ENCODE measurements at places on chromosomes 2 and 18.

- no peaks in the 10 kb centered on the region for H3K27me3 ChIP-seq
- no peak overlapping the region for H3K4me3 ChIP-seq
- H3K27ac ChIP-seq, result no peak overlapping the region
- DNase-seq, result no peak
Observed at GRCh38 chr2:9780368-9781130, 62.7 kb upstream of the TAF1B start.

GRCh38 chr18:80246445-80247392, 595 bp downstream of the PARD6G start:
- H3K4me3 ChIP-seq, result no peak overlapping the region
- H3K27ac ChIP-seq, result no peak overlapping the region
- no peak for DNase-seq

GRCh38 chr18:69787825-69788547, 159.7 kb downstream of the CD226 start:
- DNase-seq, result no peak
- H3K4me1 ChIP-seq, result no peaks in the 10 kb centered on the region
- no peak overlapping the region for H3K4me3 ChIP-seq
- H3K27ac ChIP-seq, result no peak overlapping the region

DNA sequence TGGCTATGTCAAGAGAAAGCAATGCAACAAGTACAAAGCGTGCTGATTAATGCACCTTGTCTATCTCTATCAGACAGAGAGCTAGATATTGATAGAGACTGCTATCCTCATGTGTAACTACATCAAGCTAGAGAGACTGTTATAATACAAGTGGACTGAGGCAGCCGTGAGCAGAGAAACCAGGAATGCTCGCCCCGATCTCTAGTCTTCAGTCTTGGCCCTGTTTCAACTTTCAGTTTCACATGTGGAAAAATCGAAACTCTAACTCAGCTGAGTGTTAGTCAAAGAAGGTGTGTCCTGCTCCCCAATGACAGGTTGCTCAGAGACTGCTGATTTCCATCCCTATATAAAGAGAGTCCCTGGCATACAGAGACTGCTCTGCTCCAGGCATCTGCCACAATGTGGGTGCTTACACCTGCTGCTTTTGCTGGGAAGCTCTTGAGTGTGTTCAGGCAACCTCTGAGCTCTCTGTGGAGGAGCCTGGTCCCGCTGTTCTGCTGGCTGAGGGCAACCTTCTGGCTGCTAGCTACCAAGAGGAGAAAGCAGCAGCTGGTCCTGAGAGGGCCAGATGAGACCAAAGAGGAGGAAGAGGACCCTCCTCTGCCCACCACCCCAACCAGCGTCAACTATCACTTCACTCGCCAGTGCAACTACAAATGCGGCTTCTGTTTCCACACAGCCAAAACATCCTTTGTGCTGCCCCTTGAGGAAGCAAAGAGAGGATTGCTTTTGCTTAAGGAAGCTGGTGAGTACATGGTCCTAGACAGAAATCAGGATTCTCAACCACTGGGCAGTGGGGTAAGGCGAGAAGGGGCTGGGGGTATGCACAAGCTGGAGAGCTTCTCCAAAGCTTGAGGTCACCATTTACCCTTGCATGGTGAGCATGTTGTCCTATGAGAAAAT, at the start of gene RSAD2:
RSAD2 (plus strand) TSS at position 376 of the 903 bp plus-strand sequence; CDS start at position 400, 24 bp downstream.
- H3K4me3 ChIP-seq, result peak within 1 kb of the TSS; percentile 52
- H3K36me3 ChIP-seq, result no peaks in the 10 kb centered on the region
- DNase-seq, result no peak

GRCh38 chr2:230244211-230244610, 18.7 kb downstream of the SP140 start:
- no peak overlapping the region for H3K4me3 ChIP-seq
- no peaks in the 10 kb centered on the region for H3K27me3 ChIP-seq
- no peak for DNase-seq
- H3K27ac ChIP-seq, result no peak overlapping the region

GRCh38 chr2:223601932-223602666, at the start of gene SCG2:
TSS of gene SCG2 (minus strand) at chr2:223602361. CDS start at chr2:223599282, 3,079 bp downstream.
- no peak within 1 kb of the TSS for H3K27ac ChIP-seq
- no peaks in the 10 kb centered on the region for H3K4me1 ChIP-seq
- no peaks in the 10 kb centered on the region for H3K36me3 ChIP-seq
- no peak within 1 kb of the TSS for H3K4me3 ChIP-seq
- H3K27me3 ChIP-seq, result no peaks in the 10 kb centered on the region

All from Karpas-422 (cell line).